Panc1 (cell line): ENCODE measurements at places on chromosomes 7 and 10.

DNA sequence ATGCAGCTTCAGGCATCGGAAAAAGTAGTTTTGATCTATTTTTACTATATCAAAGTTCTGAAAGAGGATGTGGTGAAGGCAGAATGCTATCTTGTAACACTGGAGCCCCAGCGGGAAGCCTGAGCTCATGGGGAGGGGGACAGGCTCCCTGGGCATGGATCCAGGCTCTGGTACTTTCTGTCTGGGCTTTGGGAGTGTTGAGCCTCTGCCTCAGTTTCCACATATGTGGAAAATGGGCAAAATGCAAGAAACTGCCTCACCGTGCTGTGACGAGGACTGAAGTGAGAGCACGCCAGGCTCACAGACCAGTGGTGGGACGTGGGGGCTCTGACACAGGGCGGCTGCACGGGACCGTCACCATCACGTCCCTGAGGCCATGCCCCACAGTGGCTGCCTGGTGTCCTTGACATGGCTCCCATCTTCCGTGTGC is 182.9 kb upstream of the SHH start:
- no peak for DNase-seq

DNA sequence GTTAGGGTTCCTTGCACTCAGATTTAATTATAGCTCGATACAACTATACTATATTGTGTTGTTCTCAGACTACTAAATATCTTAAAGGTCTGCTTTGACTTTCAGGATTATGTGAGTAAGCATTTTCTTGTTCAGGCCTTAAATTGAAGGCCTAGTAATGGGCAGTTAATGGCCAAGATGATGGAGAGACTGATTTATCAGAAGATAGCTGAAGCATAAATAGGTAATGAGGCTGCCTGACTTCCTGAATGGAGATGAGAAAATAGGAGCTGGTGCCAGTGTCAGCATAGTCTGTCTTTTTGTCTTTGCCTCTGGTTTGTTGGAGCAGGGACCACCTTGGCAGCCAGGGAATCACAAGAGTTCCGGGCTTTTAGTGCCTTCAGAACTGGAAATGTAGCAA is 32.2 kb downstream of the ADAM22 start:
- DNase-seq: no peak

GRCh38 chr10:49328401-49329145 is 29.6 kb downstream of the C10orf71 start:
- DNase-seq: no peak

DNA sequence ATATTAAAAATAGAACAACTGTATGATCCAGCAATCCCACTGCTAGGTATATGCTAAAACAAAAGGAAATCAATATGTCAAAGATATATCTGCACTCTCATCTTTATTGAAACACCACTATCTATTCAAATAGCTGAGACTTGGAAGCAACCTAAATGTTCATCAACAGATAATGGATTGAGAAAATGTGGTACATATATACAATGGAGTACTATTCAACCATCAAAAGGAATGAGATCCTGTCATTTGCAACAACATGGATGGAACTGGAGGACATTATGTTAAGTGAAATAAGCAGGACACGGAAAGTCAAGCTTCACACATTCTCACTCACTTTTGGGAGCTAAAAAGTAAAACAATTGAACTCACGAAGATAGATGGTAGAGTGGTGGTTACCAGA is 610.1 kb upstream of the SEMA3D start:
- no peak for DNase-seq

DNA sequence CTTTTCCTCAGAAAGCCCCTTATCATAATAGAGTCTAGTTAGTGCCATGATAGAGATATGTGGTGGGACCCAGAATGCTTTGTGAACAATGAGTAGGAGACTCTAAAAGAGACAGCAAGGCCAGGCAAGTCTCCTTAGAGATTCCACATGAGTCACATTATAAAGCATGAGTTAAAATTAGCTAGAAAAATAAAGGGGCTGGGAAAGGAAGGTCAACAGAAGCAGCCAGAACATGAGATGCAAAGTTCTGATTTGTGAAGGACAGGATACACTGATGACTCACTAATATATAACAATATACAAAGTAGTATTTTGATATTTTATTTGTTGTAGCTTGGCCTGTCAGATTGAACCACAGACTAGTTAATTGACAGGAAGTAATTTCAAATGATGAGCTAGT is 25.3 kb upstream of the SNX13 start:
- DNase-seq: no peak

- DNase-seq: no peak
These were observed 62.8 kb downstream of the CFAP46 start for GRCh38 chr10:132879408-132880127.

- DNase-seq: no peak
These were observed 99.9 kb downstream of the TRIL start for GRCh38 chr7:28858206-28858605.

DNA sequence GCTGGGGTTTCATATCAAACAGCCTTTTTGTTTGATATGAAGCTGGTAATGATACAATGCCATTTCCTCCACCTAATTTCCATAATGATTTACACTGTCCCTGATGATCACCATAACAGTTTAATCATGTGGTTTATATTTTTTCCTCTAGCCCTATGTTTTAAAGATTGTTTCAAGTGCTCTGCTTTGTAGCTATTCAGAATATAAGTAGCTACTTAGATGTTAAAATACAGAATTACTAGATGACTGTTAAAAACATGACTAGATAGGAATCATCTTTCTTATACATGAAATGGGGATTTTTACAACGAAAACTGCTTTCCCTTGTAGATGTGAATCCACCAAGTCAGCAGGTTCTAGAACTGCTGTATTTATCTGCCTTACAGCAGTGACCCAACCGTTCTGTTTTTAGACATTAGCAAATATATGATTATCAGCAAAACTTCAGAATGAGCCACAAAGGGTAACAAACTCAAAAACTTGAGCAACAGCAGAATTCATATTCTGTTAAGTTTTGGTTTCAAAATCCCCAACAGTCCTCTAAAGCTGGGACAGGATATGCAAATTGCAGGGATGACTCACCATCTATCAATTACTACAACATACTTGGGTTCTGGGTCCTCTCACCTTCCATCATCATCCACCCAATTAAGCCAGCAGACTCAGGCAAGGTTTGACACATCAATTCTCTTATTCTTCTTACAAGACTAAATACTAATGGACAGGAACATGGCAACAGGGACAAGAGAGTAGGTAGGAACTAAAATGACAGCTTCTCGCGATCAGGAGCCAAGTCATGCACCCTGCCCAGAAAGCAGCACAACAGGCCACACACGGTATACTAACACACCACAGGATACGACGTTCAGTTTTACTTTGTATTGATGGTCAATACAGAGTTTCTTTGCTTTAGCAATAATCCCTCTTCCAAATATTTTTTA is 83.9 kb downstream of the PIP4K2A start:
- DNase-seq: no peak

DNA sequence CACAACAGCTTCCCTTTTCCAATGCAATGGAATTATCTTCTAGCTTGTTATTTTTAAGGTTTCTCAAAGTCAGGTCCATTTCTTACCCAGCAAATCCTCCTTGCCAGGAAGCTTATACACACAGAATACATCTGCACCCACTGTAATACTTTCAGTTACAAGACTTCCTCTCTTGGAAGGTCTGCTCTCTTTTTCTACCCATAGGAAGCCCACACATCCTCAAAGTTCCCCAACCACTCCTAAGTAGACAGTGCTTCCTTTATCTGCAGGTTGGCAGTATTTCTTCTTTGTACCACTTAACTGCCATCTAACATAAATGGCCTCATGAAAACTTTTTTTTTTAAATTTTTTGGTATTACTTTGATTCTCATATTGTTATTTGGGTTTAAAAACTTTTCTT is 155.6 kb downstream of the TAX1BP1 start:
- DNase-seq: no peak

DNA sequence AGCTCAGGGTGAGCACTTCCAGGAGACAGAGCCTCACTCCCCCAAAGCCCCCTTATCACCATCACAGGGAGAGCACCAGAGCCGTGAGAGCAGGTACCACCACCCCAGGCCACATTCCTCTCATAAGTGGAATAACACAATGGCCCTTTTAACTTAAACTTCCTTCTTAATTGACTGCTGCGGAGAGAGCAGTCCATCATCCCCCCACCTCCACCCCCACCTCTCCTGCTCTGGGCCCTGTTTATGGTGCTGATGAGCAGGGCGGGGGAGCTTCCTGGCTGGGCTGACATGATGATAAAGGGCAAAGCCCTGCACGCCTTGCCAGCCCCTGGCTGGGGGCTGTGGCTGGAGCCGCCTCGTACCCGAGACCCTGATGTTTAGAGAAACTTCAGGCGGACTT is 81.4 kb upstream of the PODXL start:
- no peak for DNase-seq

DNA sequence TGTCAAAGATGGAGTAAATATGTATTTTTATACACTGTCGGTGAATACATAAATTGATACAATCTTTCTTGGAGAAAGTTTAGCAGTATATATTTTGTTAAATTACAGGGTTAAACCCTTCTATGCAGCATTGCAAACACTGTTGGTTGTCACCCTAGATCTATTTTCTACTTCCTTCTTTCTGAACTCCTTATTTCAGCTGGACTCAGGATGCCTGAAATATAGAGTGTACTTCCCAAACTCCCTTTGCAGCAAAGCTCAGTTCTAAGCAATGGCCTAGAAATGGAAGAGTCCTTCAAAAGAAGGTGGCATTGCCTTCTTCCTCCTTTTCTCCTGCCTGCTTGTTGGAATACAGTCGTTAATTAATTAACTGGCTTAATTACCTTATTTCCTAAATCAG is 20.6 kb downstream of the CUBN start:
- no peak for DNase-seq

DNA sequence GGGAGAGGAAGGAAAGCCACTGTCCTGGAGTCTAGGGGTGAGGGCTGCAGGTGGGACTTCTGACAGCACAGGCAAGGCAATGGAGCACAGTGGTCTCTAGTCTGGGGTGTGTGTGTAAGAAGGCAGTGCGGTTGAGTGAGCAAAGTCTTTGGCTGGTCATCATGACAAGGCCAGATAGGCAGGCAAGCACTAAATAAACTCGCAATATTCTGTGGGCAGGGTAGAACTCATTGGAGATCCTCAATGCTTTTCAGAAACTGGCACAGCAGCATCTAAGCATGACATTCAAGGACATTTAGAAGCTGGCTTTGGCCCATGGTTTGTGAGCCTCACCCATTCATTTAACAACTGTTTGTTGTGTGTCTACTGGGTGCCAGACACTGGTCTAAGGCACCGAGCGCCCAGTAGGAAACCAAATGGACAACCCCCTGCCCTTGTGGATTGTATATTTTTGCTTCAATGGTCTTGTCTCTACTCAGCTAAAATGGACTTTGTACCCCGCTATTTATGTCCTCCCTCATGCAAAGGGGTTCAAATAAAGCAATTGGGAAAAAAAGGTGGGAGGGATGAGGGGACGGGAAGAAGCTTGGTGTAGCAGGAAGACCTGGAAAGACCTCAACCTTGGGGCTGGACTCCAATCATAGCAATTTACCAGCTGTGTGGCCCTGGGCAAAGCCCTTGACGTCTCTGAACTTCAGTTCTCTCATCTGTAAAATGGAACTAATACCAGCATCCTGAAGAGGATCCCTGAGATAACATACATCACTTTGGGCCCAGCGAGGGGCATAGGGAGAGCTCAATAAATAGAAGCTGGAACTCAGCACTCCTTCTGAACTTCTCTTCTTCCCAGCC is 116.0 kb downstream of the NEURL1 start:
- no peak for DNase-seq

DNA sequence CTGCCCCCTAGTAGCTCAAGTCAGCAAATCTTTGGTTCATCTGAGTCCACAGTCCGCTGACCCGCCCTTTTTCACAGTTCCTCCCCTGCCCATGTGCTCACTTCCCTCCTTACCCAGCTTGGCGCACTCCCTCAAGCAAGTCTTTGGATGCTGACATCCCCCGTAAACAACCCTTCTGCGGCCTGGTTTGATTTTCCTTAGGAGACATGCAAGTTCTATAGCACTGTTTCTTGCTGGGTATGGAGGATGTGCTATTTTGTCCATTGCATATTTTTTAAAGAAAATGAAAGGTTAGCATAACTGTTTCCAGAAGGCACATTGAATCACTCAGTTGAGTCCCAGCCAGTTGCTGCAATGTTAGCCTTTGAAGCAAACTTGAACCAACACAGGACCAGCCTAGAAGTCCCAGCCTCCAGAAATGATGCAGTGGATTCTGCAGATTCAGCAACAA is 38.2 kb downstream of the HTRA1 start:
- no peak for DNase-seq

- no peak for DNase-seq
These were observed 35.5 kb downstream of the CLIP2 start for GRCh38 chr7:74324531-74325209.

DNA sequence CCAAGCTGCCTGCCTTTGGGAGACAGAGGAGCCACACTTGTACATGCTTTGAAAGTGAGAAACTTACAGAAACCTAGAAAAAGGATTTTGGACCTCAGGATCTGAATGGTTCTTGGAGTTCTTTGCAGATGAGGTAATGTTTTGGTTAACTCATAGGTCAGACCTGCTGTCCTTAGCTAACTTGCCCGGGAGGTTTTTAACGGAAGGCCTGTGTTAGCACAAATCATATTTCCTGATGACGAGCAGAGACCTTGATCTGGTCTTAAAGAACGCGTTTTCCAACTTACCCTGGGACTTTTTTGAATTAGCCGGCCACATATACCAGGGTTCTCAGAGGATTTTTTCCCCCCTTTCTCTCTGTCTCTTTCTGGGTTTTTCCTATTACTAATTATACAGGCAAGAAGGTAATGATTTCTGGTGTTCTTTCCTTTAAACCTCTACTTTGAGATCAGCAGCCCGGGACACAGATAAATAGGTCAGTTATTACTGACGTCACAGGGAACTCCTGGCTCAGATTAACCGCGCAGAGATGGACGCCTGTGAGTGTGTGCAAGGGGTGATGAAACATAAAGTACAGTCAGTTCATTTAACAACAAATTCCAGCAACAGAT is 101.7 kb upstream of the KLF6 start:
- no peak for DNase-seq

DNA sequence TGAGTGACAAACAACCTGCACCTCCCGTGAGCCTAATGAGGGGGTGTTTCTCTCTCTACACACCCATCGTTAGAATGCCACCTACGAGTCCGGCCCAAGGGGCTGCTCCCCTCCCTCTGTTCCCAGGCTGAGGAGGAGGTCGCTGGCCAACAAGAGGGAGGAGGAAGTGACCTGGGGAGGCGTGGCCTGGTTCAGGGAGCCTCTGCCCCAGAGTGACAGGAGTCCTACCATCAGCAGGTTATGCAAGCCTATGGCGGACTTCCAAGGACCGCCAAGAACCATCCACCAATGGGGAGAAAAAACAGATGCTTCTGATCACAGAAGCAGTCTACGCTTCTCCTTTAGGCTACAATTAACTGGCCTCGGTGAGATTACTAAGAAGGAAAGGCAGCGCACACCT is 12.3 kb upstream of the EGFR start:
- no peak for DNase-seq

DNA sequence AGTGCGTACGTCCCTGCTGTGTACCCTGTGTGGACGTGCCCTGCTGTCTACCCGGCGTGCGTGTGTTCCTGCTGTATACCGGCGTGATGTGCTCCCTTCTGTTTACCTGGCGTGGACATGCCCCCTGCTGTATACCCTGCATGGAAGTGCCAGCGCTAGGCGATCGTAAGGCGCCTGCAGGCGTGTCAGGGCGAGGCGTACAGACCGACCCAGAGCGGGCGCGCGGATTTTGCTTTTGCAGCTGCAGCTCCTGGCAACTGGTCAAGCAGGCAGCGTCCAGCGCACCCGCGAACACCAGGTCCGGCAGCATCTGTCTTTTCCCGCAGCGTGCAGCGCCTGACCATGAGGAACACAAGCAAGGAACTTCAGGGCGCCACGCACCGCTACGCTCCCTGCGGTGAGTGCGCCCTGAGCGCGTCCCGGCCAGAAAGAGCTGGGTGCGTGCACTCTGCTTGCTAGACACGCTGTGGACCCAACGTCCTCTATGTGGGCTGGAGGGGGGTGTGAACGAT is 680 bp downstream of the C7orf57 start:
- DNase-seq: no peak

GRCh38 chr7:374706-375311 is 84.8 kb downstream of the FOXL3 start:
- DNase-seq: no peak
